ENCODE measurements at places on chromosomes 11 and 22.

DNA sequence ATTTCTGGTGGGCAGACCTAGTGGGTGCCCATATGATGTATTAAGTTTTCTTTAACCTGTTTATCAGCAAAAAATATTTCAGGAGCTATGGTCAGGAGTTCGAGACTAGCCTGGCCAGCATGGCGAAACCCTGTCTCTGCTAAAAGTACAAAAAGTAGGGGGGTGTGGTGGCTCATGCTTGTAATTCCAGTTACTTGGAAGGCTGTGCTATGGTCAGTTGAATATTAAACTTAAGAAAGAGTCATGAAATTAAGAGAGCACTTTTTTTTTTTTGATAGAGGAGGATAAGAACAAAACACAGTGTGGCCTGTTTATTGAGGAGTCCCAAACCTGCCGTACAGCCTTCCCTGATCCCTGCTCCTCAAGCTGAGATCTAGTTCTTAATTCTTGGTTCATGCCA lies 29.8 kb downstream of the OR6Q1 start:
- no peak for DNase-seq

- DNase-seq: peak; percentile 80
Observed at GRCh38 chr22:33921525-33922348, 1.5 kb upstream of the LARGE1 start.

DNA sequence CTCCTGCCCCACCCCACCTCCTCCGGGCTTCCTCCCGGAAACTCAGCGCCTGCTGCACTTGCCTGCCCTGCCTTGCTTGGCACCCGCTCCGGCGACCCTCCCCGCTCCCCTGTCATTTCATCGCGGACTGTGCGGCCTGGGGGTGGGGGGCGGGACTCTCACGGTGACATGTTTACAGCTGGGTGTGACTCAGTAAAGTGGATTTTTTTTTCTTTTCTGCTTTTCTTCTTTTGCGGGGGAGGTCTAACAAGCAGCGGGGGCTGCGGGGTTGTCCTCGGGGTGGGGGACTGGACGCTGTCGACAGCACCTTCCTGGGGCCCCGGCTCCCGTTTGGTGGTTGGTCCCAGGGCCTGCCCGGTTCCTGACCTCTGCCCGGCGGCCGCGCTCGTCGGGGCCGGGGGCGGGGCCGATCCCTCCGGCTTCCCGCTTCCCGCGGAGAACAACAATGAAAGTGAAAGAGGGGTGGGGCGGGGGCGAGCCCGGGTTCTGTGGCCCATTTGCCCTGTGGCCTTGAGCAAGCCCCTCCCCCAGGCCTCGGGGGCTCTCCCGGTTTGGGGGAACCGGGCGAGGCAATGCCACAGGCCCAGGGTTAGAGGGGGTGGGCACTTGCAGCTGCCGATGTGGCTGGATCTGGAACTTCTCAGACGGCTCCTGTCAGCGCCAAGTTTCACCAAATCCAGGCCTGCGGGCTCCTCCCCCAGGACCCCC lies 975 bp upstream of the MDK start:
- peak; percentile 82 for DNase-seq

DNA sequence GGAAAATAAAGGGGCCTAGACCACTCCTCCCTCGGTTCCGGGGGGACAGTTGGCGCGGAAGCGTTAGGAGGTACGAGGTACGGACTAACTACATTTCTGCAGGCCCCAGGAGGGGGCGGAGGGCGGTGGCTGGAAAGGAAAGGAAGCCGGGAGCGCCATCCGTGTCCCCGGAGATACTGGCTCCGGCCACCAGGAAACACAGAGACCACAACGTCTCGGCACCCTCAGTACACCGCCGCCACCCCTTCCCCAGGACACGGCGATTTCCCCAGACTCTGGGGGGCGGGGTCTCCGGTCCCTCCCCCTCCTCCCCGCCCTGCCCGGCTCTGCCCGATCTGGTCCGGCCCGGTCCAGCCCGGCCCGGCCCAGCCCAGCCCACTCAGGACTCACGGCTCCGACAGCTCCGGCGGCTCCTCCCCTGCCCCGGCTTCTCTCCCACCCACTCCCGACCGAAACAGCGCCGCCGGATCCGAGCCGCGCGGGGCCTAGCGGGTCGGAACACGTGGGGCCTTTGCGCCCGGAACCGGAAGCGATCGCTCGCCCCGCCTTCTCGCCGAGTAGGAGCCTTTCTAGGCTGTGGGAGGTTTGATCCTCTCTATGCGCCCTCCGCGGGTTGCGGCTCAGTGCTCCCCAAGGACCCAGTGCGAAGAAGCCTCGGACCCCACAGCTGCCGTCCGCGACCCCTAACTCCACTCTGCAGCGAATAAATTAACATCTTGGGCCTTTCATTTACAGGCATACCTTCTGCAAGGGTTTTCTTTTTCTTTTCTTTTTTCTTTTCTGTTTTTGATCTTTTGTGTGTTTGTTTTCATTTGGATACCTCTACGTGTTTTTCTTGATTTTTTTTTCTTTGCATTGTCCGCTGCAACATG lies at the start of gene ZNF202:
Gene ZNF202 (minus strand): TSS at position 502 of the 872 bp plus-strand sequence. CDS start 10,772 bp downstream, outside the sequence.
- peak; percentile 95 for DNase-seq

DNA sequence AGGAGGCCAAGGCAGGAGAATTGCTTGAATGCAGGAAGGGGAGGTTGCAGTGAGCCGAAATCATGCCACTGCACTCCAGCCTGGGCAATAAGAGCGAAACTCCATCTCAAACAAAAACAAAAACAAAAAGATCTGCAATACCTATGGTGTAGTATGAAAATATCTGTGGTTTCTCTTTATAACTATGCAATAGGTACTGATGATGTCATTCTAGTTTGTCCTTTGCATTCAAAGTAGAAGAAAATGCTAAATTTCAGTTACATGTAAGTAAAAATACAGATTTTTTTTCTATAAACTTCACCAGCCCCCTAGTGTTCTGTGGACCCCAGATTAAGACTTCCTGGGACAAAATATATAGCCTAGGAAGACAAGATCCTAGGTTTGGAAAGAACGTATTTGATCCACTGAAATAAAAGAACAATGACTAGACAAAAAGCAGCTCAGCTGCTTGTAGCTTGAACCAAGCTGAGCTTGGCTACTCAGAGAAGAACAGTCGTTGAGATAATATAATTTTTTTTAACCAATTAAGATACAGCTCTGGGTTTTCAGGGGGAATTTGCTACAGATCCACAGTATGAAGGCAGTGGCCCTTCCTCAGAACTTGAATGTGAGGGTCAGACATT lies 2.8 kb upstream of the HBE1 start:
- DNase-seq: no peak

GRCh38 chr11:108364159-108364558 lies 103.2 kb downstream of the C11orf65 start:
- DNase-seq: no peak

- DNase-seq: no peak
Observed at GRCh38 chr11:119432484-119433357, 9.7 kb upstream of the THY1 start.

DNA sequence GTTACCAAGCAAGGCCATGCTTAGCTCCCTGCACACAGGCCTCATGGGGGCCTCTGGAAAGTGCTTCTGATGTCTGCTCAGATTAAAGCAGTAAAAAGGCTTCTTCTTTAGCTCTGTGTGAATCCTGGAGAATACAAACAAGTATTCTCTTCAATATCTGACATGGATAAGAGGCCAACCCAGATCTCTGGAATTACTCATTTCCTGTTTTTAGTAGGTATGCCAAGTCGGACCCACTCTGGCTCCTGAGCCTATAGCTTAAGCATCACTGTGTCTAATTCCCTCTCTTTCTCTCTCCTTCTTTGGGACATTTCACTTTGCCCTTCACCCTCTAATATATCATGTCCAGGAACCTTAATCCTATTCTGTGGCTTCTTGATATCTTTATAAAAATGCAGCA lies 529.6 kb upstream of the CCDC90B start:
- no peak for DNase-seq

GRCh38 chr11:76574406-76574805 lies 96.1 kb downstream of the LRRC32 start:
- no peak for DNase-seq

- DNase-seq: peak; percentile 92
Observed at GRCh38 chr11:117985953-117986887, at the start of gene IL10RA. Gene IL10RA (plus strand): TSS chr11:117986394. CDS start chr11:117986468, 74 bp downstream.

DNA sequence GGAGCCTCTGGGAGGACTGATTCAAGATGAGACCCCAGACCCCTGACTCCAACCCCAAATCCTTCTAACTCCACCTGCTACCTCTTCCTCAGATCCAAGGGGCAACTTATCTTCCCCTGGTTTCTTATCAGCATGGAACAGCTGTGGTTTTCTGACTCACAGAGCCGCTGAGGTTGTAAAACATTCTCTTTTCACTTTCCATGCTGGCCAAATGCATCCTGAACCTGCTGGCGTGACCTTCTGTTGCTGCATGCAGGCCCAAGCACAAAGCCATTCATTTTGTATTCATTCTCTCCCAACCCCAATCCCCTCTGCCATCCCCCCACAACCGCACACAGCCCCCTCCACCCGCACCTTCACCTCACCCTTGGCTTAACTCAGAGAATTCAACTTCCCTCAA lies 70.3 kb downstream of the SEZ6L start:
- DNase-seq: no peak

DNA sequence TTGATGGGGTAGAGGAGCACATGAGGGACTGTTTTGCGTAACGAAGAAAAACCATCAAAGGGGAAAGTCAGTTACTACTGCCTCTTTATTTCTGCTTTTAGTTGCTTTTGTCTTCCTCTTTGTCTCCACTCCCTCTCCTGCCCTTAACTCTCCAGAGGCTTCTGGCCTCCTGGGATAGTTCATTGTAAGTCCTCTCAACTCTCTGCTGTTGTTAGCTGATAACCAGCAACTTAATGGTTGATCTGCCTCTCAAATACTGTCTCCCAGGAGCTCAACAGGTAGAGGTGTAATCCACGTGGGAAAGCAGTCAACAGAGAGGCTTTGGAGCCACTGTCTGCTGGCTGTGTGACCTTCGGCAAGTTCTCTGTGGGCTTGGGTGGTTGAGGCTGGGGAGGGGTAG lies 47.3 kb downstream of the CCDC81 start:
- no peak for DNase-seq

DNA sequence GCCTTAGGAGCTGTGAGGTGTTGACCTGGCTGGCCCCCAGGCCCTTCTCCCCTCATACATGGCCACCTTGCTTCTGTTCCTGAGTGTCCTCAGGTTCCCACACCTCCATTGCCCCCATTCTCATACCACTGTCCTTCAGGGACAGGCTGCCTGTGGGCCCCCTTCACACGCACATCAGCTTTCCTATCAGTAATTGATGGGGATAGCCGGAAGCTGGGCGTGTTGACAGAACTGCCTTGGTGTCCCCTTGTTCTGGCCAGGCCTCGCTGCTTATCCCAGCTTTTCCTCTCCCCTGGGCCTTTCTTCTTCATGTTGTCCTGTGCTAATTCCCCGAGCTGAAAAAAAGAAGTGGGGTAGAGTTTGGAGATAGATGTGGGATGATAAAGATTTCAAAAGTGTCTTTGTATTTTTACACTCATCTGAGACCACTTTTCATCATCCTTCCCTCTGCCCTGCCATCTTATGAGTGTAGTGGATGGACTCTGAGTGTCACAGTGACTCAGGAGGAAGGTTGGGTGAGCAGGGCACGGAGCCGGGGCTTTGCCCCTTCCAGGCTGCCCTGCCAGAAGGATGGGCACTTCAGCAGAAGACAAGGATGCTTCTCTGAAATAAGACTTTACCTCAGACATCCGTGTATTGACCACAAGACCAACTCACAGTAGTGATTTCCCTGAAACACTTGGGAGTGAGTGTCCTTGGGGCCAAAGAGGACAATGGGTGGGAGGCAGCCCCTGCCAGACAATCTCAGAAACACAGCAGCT lies 42.8 kb downstream of the MED15 start:
- DNase-seq: no peak

- no peak for DNase-seq
Observed at GRCh38 chr22:26463688-26464087, 19.9 kb downstream of the HPS4 start.

GRCh38 chr22:16586170-16586569 lies 6.4 kb downstream of the CCT8L2 start:
- DNase-seq: no peak

- DNase-seq: no peak
Observed at GRCh38 chr11:28759311-28759710, 651.1 kb downstream of the METTL15 start.

DNA sequence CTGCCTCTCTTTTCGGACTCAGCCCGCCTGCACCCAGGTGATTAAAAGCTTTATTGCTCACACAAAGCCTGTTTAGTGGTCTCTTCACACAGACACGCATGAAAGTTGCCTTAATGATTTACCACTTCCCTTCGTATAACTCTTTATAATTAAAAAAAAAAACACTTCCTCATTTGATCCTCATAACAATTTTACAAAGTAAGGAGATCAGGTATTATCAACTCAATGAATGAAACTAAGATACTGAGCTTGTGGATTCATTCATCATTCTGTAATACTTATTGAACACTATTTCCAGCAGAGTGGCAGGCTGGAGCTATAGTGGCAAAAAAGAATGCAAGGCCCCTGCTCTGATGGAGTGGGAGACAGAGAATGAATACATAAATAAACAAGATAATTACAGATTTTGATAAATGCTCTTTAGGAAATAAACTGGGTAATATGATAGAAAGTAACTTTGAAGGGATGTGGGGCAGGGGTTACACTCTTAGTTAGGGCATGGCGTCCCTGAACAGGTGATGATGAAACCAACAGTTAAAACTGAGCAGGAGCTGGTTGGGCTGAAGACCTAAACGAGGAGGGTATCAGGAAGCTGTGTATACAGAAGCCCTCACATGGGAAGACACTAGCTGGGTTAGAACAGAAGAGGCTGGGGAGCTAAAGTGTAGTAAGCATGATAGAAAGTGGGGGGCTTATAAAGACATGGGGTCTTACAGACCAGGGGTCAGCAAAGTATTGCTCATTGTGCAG lies 5.4 kb upstream of the CRTAM start:
- DNase-seq: no peak

GRCh38 chr11:10667521-10667885 lies 26.1 kb downstream of the IRAG1 start:
- DNase-seq: no peak

DNA sequence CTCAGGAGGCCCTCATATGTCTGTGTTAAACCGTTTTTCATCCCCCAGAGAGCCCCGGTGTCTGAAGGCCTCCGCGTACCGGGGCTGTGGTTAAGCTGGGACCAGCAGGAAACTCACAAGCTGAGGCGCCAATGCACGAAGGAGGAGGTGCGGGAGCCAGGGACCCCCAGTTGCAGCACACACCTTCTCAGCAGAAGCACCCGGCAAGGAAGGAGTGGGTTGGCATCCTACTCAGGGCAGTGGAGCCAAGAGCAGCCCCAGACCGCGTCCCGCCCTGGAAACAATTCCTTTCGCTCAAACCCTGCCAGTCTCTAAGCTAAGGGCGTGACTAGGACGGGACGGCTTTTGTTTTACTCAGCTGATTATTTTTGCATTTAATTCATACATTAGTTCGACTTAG lies 726.9 kb downstream of the BRD1 start:
- no peak for DNase-seq

DNA sequence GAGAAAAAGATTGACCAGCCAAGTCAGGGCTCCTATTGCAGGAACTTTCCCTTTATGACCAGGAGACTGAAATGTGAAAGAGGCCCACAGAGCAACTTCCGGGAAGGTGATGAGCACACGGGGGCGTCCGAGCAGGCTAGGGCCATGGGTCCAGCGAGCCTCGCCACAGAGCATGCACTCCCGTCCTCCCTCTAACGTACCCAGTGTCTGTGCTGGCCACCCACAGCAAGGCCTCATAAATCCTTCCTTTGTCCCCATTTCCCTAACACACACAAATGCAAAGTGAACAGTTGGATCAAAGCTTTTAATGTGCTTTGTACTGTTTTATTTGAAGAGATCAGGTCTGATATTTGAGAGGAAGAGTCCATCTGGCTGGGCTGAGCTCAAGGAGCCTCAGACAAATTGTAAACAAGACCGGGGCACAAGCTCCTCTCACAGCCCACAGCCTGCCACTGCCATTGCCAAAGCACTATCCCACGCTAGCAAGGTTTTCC lies 44.3 kb downstream of the BLID start:
- DNase-seq: no peak

- peak; percentile 92 for DNase-seq
Observed at GRCh38 chr11:69642913-69643632, 2.1 kb downstream of the CCND1 start.
